ENCODE measurements at places on chromosomes 2 and 18.

DNA sequence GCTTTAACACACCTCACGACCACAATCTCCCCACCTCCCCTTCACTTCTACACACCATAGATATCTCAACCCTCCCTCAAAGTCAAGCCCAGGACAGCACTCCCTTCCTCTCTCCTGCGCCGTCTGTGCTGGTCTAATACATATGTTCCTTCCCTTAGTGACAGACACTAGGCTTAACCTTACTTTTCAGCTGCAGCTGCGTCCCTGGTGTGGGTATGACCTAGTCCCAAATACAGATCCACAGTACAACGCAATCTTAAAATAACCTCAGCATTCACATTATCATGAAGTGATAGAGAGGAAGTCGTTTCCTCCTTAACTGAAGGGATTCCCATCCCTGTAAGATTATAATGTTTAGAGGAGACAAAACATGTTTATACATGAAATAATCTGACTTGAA is 192.7 kb upstream of the TANK start:
- DNase-seq, result no peak

DNA sequence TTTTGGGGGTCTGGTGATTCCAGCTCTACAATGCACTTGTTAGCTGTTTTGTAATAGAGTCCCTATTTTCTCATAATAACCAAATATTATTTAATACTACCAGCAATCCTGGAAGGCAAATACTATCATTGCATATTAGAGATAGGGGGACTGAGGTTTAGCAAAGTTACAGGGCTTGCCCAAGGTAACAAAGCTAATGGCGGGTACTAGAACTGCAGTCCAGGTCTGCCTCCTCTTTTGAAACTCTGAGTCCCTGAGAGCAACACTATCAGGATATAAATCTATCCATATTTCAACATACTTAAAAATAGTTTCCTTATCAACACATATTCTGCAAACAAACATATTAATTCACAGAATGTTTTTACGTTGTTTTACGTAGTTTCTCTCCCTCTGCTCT is 235.5 kb upstream of the ACVR2A start:
- DNase-seq, result no peak

GRCh38 chr18:55369346-55369745 is 218.6 kb downstream of the TCF4 start:
- DNase-seq, result no peak

DNA sequence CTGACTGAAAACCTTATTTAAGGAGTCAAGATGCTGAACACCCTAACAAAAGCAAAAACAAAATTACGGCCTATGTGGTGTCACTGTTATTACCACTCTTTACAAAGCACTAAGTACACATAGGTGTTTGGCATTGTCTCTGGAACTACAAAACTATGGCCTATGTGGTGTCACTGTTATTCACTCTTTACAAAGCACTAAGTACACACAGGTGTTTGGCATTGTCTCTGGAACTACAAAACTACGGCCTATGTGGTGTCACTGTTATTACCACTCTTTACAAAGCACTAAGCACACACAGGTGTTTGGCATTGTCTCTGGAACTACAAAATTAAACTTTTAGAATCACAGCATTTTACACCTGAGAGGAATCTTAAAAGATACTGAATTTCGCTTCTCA is 47.4 kb downstream of the SLC35F5 start:
- DNase-seq, result no peak

- no peak for DNase-seq
These were observed 58.9 kb downstream of the FAM168B start for GRCh38 chr2:131034122-131035051.

- DNase-seq, result no peak
These were observed 253.2 kb downstream of the L3MBTL4 start for GRCh38 chr18:6161549-6161948.

DNA sequence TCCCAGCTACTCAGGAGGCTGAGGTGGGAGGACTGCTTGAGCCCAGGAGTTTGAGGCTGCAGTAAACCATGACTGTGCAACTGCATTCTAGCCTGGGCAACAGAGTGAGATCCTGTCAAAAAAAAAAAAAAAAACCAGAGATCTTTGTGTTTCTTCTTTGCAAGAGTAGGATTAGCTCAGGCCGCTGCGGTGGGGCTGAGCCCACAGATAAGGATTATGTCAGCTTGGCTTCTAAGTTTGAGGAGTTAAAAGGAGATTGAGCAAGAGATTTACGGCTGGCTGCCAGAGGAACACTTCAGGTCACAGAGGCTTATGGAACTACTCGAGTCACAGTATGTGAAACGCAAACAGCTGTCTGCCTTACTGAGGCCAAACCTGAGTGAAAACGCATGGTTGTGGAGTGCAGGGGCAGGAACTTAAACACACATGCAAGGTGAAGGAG is 146.7 kb upstream of the L3MBTL4 start:
- DNase-seq, result no peak

- DNase-seq, result peak; percentile 20
These were observed 1.3 kb upstream of the MYT1L start for GRCh38 chr2:2332381-2332780.

DNA sequence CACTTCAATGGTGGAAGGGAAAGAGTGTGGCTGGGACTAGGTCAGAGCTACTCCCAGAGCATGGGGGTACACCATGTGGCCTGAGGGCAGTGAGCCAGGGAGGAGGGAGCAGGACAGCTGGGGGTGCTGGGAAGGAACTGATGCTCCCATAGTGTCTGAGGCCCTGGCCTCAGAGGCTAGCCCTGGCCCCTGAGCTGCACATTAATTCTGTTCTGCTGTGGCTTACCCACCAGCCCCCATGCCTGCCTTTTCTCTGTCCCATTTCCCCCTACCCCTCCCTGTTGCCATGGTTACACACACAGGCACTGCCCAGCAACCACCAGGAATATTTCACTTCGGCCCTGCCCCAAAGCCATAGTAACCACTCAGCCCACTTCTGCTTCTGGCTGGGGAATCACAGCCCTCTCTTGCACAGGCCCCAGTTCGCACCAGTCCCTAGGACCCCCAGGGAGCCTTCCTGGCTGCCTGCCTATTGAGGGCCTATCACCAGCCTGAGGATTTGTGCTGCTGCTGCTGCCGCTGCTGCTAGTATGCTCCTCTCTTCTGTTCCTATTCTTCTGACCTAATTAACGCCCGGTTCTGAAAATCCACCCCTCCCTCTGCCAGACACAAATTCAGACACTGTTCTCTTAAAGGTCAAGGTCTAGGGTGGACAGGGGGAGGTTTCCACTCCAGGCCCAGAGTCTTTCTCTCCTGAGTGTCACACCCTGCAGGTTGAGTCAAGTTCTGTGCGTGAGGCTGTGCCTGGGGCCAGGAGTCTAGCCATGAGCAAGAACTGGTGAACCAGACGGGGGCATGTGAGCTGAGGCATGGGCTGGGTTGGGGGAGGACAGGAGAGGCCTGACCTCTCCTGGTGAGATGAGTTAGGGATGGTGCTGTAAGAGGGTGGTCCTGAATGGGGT is 87.1 kb upstream of the MCFD2 start:
- DNase-seq, result peak; percentile 63

GRCh38 chr2:62293490-62294271 is 97.8 kb downstream of the B3GNT2 start:
- DNase-seq, result peak; percentile 28

DNA sequence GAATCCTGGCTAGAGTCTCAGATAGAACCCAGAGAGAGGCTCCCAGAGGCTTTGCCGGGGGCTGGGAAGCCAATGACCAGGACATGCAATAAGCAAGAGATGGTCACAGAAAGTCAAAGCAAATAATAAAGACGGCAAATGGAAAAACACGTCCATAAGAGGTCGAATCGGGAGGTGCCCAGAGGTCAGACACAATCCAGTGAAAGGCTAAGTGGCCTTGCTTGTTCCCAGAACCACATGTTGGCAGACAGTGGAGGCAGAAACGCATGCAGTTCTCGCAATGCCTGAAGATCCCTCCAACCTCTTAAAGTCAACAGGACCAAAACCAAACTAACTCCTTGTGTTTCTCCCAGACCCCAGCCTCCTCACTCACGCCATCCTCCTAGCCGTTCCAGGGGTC is 3.0 kb downstream of the CYB5A start:
- DNase-seq, result no peak

Data from NCI-H446 (cell line).